ENCODE measurements at places on chromosomes 16 and 17.
A peak's percentile ranks its signal among the peaks of the same experiment; 100 is the strongest.

- peak; percentile 22 for DNase-seq
These were observed 86.5 kb downstream of the ENGASE start for GRCh38 chr17:79160980-79161636.

GRCh38 chr17:70317421-70317820 is 148.1 kb downstream of the KCNJ2 start:
- DNase-seq = no peak

DNA sequence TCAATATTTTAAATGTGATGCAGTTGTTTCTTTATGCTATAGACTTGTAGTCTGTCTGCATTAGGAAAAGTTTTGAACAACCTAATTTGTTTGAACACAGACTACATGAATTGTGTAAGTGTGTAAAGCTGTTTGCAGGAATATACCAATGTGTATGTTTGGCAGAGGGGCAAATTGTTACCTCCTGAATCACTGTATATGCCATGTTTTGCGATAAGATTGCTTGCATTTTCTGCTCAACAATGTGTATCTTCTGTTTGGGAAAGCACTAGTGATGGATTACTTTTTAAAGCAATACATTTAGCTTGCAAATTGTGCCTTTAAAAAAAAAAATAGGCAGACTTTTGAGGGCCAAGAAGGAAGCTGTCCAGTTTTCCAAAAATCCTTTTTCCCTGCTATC is 14.6 kb downstream of the RBBP6 start:
- no peak for DNase-seq

DNA sequence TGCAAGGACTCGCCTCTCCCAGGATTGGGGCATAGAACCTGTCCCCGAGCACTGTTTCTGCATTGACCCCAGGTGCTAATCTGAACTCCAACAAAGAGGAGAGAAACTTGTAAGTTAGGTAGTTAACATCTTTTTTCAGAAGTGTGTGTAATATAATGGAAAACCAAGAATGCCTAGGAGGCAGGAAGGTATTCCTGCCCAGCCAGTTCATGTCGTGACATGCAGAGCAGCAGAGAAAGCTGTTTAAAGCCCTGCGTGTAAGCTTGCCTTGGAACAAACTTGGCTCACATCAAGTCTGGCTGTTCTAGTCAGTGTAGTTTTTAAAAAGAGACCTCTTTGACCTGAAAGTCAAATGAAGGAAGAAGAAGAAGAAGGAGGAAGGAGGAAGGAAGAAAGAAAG is 2.1 kb upstream of the GNA13 start:
- no peak for DNase-seq

- no peak for DNase-seq
These were observed 63.5 kb downstream of the NQO1 start for GRCh38 chr16:69662901-69663300.

GRCh38 chr16:49701789-49702494 is 154.0 kb downstream of the ZNF423 start:
- no peak for DNase-seq

- DNase-seq = no peak
These were observed 5.1 kb downstream of the CDR2 start for GRCh38 chr16:22369221-22369811.

DNA sequence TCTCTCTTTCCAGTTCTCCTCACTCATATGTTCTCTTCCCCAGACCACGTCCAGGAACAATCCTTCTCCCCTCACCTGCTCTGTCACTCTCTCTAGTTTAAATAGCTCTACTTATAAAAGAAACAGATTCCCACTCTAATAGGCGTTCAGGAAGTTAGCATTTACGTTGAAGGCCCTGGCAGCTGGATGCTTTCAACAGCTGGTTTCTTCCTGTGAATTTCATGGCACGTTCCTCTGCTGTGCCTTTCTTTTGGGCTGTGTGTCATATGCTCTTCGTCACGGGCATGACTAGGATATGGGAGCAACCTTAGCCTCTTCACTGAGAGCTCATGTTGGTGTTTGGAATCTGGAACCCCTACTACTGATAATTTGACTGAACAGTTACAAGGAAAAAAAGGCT is 73.2 kb downstream of the ZNF18 start:
- no peak for DNase-seq

DNA sequence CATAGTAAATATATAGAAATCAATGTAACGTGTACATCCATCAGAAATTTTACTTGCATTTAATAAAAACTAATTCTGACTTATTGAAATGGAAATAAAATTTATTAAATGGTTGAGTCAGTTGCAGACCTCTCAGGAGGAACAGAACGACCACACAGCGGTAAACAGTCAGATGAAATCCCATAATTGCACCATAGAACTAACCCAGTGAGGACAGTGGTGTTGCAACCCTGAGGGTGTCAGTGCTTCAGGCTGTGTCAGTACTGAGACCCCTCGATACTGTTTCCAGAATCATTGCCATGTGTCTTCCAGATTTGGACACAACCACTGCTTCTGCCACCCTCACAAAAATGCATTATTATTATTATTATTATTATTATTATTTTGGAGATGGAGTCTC is 29.0 kb upstream of the SSTR2 start:
- DNase-seq = no peak

GRCh38 chr16:1863681-1864460 is 8.1 kb downstream of the MEIOB start:
- DNase-seq = no peak

DNA sequence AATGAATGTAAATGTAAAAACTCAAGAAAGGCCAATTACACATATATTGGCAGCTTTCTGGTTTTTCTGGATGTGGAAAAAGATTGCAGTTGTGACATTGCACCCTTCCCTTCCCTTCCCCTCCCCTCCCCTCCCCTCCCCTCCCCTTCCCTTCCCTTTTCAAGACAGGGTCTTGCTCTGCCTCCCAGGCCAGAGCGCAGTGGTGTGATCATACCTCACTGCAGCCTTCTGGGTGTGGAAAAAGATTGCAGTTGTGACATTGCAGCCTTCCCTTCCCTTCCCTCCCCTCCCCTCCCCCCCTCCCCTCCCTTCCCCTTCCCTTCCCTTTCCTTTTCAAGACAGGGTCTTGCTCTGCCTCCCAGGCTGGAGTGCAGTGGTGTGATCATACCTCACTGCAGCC is 41.7 kb downstream of the PIK3R5 start:
- DNase-seq = no peak

DNA sequence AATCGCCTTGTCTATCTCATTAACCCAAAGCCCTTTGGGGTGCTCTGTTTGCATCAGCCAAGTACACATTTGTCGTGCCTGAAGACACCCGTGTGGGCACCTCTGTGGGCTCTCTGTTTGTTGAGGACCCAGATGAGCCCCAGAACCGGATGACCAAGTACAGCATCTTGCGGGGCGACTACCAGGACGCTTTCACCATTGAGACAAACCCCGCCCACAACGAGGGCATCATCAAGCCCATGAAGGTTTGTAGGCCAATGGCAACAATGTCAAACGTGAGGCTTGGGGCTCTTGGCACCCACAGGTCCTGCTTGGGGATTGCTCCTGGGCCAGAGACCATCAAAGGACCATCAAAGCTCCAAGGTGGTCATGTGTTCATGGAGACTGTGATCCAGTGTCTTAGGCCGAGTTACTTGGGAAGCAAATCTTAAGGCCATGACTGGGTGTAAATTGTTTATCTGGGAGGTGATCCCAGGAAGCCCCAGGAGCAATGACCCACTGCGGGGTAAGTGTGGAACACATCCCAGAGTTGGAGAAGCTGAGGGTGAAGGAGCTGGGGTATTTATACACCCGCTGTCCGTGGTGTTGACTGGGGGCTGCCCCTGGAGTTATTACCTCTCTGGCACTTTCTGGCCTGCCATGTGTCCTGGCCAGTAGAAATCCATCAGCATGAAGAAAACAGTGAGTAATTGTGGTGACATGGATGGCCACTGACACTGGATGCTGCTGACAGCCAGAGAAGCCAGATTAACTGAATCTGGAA is 24.0 kb downstream of the CDH5 start:
- no peak for DNase-seq

DNA sequence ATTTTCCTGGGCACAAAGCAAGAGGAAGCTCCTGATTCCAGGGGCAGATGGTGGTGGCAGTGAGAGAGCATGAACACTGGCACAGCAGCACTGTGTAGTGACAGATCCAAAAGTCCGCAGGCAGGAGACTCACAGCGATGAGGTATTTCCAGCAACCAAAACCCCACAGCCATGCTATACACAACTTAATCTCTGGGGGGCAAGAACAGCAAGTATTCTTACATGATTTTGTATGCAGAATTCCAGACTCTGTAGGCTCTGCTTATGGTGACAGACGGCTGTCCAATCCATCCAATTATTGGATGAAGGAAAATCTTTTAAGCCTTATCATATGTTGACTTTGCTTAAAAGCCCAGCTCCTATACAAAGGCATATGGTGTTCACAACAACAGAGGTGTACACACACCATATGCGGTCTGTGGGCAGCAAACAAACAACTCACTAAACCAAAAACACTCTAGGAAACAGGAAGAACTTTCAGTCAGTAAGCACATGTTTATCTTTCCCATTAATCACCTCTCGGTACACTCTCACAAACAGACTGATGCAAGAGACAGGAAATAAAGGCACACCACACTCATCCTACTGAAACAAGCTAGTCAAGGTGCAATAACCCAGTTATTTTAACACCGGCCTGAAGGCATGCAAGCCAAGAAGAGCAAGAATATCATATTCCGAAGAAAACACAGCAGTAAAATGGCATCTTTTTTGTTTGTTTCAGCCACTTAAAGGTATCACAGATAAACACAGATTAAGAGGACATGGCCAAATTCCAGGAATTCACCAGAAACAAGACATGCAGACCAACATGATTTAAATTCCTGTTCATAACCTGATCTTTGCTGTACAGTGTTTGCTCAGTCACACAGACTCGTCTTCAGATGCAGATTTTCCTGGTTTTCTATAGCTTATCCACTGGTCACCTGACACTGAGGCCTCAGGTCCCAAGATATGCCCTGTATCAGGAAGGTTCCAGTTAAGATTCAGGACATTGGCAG is 47.8 kb downstream of the ERN1 start:
- DNase-seq = no peak
